ENCODE measurements at places on chromosomes 2 and 18.

DNA sequence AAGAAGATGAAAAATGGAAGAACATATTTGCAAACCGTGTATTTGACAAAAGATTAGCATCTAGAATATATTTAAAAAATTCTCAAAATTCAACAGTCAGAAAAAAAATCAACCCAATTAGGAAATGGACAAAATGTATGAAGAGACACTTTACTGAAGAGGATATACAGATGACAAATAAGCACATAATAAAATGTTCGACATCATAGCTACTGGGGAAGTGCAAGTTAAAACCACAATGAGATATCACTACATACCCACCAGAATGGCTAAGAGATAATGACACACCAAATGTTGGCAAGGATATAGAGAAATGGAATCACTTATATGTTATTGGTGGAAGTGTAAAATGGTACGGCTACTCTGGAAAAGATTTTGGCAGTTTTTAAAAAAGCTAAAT, 11.7 kb upstream of the NUP35 start:
- DNase-seq, result no peak

GRCh38 chr2:213152065-213152794, 818 bp upstream of the IKZF2 start:
- DNase-seq, result peak; percentile 2

GRCh38 chr2:201661366-201661765, 18.1 kb upstream of the TMEM237 start:
- no peak for DNase-seq

GRCh38 chr2:43210467-43211303, 15.7 kb downstream of the ZFP36L2 start:
- DNase-seq, result no peak

DNA sequence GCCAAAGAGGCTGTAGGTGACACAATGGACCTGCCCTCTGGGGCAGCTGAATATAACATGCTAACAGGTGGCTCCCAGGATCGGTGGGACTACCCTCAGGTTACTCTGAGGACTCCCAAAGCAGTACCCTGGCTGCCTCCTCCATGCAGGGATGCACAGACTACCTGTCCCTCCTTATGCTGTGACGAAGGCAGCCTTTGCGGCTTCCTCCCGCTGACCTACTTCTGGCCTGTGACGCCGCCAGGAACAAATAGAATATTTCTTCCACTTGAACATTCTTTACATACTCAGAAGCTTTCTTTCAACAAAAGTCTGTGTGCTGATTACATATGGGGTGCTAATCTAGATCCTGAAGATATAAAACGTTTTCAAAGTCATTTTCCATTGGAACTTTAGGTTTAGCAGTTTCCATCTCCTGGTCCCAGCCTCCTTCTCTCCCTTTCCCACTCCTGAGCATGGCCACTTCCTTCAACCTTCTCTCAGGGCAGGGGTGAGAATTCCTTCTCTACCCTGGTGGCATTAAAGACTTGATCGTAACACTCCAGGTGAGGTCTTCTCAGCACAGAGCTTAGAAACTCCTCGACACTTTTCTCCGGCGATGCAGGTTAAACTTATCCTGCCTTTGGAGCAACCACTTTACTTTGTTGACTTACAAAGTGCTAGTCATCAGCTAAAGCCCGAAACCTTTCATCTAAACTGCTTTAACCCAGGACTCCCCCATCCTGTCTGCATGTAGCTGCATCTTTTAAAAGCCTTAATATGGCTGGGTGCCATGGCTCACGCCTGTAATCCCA, 58.9 kb upstream of the STK17B start:
- no peak for DNase-seq

GRCh38 chr2:46385786-46386577, 88.8 kb downstream of the EPAS1 start:
- no peak for DNase-seq

GRCh38 chr18:22128954-22129353, 40.4 kb upstream of the GATA6 start:
- DNase-seq, result no peak

DNA sequence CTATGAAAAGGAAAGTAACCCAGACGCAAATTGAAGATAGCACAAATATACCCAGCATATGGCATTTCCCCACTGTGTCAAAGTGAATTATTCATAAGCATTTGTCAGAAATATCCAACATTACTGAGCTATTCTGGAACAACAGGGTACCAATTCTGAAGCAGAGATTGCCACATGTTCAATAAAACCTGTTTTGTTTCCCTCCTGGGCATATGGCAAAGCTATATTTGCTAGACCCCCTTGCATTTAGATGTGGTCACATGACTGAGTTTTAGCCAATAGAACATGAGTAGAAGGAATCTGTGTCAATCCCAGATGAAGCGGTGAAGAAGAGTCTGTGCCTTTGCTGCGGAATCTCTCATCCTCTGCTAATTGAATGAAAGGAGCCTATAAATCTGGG, 296.4 kb upstream of the DLGAP1 start:
- DNase-seq, result no peak

DNA sequence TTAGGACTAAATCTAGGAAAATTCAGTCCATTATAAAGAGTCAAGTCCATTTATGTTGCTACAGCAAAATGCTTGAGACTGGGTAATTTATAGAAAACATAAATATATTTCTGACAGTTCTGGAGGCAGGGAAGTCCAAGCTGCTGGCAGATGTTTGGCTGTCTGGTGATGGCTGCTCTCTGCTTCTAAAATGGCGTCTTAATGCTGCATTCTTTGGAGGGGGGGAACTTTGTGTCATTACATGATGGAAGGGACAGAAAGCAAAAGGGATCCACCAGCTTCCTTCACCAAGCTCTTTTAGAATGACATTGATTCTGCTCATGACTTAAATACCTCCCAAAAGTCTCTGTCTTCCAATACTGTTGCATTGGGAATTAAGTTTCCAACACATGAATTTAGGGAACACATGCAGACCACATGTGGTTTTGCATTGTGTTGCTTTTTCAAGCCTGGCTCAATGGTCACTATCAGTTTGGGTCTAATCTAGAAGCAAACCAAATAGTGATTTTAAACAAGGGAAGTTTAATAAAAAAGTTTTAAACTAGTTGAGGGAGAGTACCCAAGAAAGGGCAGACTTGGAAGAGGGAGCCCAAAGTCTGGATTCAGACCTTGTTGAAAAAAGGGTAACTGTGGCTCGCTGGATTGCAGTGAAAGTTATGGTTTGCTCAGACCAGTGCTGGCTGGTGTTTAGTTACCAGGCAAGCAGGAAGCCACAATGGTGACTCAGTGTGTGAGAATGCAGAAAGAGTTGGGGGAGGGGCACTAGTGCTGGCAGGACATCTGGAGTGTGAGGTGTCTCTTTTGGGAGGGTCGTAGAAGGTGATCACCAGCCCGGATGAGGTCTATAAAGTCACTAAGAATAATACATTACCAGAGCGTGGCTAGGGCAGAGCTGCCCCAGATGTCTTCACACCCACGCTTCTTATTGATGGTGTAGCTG, 30.8 kb downstream of the C18orf54 start:
- DNase-seq, result peak; percentile 66

- DNase-seq, result no peak
These were observed 271.0 kb upstream of the HS6ST1 start for GRCh38 chr2:128589681-128590080.

DNA sequence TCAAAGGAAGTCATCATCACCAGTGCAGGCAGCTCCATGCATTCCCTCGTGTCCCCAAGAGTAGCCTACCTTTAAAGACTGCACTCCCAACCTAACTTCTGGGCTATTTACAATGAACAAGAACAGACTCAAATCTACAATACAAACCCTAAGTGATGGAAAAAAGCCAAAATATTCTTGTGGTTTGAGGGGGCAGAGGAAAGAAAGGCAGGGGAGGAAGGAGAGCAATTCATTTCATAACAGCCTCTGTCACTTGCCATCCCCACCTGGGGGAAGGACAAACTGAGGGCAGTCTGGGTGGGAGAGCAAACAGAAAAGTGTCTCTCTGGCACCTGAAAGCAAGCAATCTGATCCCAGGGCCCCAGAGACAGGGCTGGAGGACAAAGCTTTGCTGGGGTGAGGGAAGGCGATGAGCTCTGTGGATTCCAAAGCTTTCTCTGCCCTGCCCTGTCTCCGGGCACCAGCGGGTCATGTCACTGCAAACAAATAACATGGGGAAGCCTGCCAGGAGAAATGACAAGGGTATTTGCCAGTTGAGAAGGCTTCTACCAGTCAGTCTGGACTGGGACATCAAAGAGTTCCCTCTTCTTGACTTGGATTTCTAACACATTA, 528.0 kb upstream of the TNP1 start:
- no peak for DNase-seq

GRCh38 chr2:101305492-101306078, 2.9 kb downstream of the RNF149 start:
- DNase-seq, result no peak

GRCh38 chr2:26016012-26016705, 17.7 kb upstream of the RAB10 start:
- DNase-seq, result no peak

DNA sequence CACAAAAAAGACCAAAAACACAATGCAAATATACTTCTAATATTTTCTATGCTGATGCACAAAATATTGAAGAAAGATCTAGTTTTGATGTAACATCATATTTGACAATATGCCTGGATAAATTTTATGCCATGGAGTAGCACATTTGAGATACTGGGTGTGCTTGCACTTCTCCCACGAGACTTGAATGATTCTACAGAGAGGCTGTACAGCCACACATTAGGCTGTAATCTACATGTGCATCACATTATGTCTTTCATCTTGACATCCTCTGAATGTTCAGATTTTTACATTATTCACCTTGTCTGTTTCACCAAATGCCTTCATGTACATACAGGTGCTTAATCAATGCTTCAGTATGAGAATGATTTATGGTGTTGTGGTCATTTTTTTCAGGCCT, 756.4 kb upstream of the CDH7 start:
- DNase-seq, result no peak

GRCh38 chr18:51617167-51617566, 419.7 kb upstream of the MEX3C start:
- no peak for DNase-seq

GRCh38 chr18:8623549-8624106, 14.4 kb downstream of the RAB12 start:
- DNase-seq, result no peak

DNA sequence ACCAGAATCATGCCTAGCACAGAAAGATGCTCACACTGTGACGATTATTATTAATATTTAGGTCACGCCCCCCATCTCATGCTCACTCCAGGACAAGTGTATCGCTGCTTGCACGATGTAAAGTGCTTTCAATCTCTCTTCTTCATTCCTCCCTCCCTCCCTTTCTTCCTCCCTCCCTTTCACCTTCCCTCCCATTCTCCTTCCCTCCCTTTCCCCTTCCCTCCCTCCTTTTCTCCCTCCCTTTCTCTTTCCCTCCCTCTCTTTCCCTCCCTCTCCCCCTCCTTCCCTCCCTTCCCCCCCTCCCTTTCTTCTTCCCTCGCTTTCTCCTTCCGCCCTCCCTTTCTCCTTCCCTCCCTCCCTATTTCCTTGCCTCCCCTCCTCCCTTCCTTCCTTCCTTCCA, 19.6 kb downstream of the TGOLN2 start:
- DNase-seq, result no peak
